ENCODE measurements at places on chromosomes 3 and 15.

DNA sequence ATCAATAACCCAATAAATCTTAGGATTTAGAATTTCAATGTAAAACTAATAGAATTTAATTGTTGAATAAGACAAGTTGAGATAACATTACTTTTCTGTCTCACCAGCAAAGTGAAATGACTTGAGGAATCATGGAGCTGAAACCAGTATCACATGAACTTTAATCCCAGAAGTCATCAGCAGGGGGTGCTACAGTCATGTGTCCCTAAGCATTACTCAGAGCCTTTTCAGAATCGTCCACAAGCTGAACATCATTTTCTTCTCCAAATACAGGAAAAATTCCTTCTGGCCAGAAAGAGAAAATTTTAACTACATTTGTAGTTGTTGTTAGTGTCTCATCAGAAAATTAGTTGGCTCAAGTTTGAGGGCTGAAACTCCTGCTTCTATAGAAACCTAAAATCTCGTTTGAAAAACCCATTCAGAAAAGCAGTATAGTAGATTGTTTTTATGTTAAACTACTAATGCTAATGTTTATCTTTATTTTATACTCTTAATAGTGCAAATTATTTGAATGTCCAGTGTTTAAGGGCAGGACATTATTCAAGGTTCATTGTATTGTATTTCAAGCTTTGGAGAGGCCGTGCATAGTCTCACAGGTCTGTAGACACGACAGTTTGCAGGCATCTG, 384.1 kb downstream of the PLOD2 start:
- DNase-seq: peak; percentile 34

DNA sequence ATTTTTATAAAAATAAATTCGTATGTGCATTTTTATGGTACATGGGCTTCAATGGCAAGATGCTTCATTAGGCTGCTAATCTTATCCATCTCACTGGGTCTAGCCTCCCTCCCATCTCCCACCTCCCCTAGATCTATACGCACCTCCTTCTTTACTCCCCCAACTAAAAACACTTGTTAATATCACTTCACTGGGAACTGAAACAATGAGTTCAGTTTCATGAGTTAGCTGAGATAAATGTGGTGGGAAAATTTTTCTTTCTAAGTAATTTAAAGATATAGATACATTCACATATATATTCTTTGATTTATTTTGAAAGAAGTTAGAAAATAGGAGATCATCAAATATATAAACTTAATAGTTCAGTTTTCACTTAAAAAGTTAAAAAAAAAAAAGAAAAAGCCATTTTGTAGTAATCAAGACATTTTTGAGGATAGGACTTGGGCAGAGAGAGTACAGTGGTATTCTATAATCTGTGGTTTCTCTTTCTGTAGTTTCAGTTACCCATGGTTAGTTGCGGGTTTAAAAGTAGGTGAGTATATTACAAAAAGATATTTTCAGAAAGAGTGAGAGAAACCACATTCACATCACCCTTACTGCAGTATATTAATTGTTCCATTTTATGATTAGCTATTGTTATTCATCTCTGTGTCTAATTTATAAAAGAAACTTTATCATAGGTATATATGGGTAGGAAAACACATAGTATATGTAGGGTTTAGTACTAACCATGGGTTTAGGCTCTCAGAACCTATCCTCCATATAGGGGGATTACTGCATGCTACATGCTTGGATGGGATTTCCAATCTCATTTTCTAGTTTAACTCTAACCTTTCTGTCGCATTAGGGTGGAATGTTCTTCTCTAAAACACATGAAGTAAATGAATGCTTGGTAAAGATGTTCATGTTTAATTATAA, 316.0 kb upstream of the CBLB start:
- DNase-seq: no peak

DNA sequence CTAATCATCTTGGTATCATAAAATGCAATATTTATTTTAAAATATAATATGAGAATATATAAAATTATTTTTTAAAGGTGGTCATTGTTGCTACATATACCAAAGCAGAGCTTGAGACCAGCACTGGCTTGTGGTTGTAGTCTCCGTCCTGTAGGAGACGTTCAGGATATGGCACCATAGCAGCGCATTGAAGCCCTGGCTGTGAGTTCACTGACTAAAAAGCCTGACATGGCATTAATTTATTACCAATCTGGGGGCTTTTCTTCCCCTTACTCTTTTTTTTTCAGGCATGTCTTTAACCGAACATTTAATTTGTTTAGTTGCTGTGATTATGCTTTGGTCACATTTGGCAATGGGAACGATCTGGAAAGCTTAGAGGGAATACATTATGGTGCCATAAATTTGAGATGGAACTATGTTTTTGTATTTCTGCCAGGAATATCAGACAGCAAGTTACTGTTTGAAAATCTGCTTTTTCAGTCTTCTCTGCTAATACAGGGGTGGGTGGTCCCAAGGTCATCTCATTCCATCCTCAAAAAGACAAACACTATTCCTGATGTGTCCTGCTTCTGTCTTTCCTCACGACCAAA, 108.5 kb downstream of the ZIC4 start:
- DNase-seq: no peak

- no peak for DNase-seq
Measured at GRCh38 chr15:70084461-70084860, 13.3 kb downstream of the TLE3 start.

GRCh38 chr15:50134524-50135024, 15.5 kb upstream of the ATP8B4 start:
- no peak for DNase-seq

GRCh38 chr3:37124435-37124834, 49.9 kb downstream of the LRRFIP2 start:
- DNase-seq: no peak

DNA sequence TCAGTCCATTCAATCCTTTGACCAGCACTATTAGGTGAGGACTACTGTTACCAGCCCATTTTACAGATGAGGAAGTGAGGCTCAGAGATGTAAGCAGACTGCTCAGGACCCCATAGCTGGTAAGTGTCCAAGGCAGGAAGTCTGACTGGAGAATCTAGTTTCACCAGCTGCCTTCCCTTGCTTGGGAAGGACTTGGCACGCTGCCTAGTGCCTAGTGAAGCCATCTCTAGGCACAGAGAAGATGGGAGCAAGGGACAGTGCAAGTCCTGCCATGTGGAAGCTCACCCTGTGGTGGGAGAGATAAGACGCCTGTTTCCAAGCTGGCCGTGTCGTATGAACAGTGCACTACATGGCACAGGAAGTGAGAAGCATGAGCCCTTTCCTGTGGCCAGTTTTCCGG, 111.8 kb upstream of the TMC3 start:
- DNase-seq: no peak

- no peak for DNase-seq
Measured at GRCh38 chr3:150412561-150413231, 4.6 kb downstream of the TSC22D2 start.

GRCh38 chr3:42547401-42547945, 34.3 kb downstream of the SEC22C start:
- DNase-seq: peak; percentile 51

- no peak for DNase-seq
Measured at GRCh38 chr15:69489073-69489571, 36.5 kb downstream of the RPLP1 start.

- no peak for DNase-seq
Measured at GRCh38 chr3:80769683-80770082, 991.8 kb downstream of the GBE1 start.

GRCh38 chr3:65006300-65006739, 318.5 kb upstream of the ADAMTS9 start:
- no peak for DNase-seq

DNA sequence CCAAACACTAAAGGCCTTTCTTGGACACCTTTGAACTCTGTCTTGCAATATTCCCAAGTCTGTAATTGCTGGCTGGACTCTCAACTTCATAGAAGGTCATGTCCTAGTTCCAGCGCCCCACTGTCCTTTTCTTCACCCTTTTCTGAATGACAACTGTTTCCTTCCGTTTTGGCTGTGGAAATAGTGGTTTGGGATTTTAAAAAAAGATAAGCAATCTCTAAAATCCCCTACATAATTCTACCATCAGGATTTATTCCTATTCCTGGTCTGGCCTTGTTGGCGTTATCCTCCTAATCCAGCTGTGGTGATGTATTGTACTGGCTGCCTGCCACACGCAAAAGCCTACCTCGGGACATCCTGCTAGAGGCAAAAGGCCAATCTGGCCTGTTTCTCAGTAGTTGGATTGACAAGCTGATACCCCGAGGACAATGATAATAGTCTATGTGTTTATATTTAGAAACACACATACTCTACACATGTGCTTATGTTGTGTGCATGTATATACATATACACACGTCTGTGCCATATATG, 440.3 kb upstream of the DPH6 start:
- no peak for DNase-seq

GRCh38 chr3:15161133-15161532, 44.9 kb upstream of the CAPN7 start:
- no peak for DNase-seq

- no peak for DNase-seq
Measured at GRCh38 chr15:69653306-69653705, 200.7 kb downstream of the RPLP1 start.

GRCh38 chr3:156814295-156814694, 11.9 kb upstream of the LEKR1 start:
- no peak for DNase-seq

DNA sequence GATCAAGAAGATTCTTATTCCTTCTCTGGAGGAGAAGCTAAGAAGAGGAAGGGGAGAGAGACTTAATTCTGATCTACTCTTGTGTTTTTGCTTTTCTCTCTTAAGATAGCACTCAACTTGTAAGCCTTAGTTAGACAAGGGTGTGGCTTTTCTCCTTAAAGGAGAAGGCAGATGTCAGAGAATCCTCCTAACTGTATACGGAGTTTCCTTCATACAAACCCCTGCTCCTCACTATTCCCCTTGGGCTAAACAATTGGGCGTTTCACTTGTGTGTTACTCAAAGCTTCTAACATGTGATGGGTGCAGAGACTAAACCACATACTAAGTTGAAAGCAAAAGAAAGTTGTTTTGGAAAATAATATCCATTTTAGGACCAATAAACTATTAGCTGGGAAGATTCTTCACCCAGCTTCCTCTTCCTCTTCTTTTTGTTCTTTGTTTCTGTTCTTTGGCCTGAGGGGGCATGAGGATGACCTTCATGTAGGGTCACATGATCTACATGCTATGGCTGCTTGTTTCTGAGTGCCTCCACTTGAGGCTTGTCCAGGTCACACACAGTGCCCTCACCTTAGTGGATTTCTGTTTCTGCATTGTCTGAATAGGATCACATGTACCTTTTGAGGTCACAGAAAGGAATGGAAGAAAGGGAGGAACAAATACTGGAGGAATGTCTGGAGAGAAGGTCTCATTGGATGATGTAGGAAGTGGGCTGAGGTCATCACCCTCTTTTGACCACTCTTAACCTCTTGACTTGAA, 14.6 kb downstream of the SPINK8 start:
- no peak for DNase-seq

DNA sequence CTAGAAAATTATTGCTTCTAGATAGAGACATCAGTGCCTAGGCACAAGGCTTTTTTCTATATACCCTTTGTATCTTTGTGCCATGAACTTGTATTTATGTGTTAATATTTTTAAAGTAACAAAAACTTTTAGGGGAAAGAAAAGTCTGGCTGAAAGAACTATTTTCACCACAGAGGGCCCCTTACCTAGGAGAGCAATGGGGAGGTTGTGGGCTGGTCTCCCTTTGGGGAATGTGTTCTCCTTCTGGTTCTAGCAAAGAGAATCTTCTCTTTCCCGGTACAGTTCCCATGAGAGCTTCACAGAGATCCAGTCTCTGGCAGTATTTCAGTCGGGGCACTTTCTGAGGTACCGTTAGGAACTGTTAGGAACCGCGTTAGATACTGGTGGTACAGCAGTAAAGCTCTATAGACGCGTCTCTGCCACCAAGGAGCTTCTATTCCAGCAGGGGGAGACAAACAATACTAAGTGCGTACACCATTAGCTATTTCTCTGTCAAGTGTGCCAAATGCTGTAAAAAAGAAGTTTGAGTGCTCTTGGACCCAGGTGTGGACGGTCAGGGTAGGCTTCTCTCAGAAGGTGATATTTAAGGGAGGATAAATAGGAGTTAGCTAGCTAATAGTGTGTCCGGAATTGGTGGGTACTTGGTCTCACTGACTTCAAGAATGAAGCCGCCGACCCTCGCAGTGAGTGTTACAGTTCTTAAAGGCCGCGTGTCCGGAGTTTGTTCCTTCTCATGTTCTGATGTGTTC, 4.6 kb upstream of the EPB42 start:
- no peak for DNase-seq

Data from omental fat pad (tissue), 4 donors.